ENCODE measurements at places on chromosomes 7 and 10. TPM values are rescaled to one million over a fixed set of nuclear protein-coding genes. Genes with fewer than 3 reads are reported as not detected.

DNA sequence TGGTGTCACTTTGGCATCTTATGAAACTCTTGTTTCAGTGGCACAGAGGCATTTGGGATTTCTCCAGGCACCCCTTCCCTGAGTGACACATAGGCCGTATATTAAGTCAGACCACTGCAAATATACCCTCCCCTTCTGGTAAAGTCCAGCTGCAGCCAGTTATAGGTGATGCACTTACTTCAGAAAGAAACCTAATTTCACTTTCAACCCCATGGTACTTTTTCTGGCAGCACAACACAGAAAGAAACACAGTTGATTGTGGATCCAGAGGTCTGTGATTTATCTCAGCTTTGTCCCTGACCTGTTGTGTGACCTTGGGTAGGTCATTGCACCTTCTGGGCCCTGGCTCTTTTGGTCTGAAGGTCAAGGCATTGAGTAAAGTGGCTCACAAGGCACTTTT lies 173.2 kb downstream of the BUB3 start:
- no peaks in the 10 kb centered on the region for H3K27me3 ChIP-seq
- DNase-seq, result no peak
- no peak overlapping the region for H3K27ac ChIP-seq
- H3K4me1 ChIP-seq, result no peaks in the 10 kb centered on the region
- H3K36me3 ChIP-seq, result no peaks in the 10 kb centered on the region
- no peak overlapping the region for H3K4me3 ChIP-seq

- no peaks in the 10 kb centered on the region for H3K27me3 ChIP-seq
- DNase-seq, result no peak
- no peaks in the 10 kb centered on the region for H3K4me1 ChIP-seq
- H3K36me3 ChIP-seq, result no peaks in the 10 kb centered on the region
- H3K4me3 ChIP-seq, result no peak overlapping the region
- H3K27ac ChIP-seq, result peak overlapping the region; percentile 22
Observed at GRCh38 chr7:46291601-46292150, 370.6 kb upstream of the IGFBP3 start.

The KAZALD1 gene
- total RNA-seq, result 12.4 TPM

DNA sequence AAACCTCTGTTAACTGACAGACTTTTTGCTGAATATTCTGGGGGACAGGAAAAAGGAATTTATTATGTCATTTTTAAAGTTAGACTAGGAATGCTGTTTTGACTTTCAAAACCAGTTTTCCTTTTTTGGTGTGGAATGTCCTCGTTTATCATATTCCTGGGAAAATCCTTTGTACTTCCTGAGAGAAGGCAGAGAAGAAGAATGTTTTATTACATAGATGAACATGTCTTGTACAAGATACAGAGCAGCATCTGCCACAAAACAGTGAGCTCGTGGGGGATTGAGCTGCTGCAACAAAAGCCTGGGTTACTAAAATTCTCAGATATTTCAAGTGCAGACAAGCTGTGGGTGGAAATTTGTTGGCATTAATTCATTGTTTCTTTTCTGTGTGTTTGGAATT lies 20.2 kb downstream of the MCU start:
- DNase-seq, result no peak
- H3K27ac ChIP-seq, result peak overlapping the region; percentile 76
- H3K4me3 ChIP-seq, result no peak overlapping the region
- no peaks in the 10 kb centered on the region for H3K27me3 ChIP-seq

The PTPRZ1 gene
- 2.2 TPM for total RNA-seq

DNA sequence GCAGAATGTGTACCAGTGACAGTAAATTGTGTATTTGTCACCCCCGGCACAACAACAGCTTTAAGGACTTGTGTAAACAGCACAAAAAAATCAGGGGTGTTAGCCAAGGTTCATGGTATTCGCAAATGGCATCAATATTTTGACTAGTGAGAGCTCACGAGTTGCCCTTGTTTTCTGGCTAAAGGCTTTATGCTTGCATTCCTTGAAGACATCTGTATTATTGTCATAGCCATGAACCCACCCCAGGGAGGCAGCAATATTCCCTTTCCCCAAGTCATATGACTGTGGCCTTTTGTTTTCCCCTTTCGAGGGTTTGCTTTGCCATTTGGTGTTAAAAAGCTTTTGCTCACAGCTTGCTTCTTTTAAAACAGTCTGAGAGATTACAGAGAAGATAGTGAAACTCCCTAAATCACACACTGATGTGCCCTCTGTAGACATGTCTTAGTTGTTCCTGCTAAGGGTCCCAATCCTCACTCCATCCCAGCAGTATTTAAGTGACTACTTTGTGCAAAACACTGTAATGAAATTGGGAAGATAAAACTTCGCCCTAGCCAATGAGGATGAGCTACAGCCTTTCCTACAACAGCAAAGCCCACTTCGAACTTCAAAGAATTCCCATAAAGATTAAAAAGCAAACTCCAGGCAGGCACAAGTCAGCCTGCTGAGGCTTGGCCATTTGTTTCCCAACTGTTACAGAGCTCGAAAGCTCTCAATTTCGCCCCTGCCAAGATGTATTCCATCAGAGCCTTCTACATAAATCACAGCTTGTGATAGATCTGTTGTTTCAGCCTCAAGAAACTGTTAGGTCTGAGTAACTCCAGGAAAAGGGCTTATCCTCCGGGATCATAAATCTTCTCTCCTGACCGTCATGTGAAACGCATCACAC lies 172.3 kb downstream of the ADAM12 start:
- no peak overlapping the region for H3K27ac ChIP-seq
- H3K36me3 ChIP-seq, result no peaks in the 10 kb centered on the region
- H3K4me1 ChIP-seq, result no peaks in the 10 kb centered on the region
- no peak overlapping the region for H3K4me3 ChIP-seq

DNA sequence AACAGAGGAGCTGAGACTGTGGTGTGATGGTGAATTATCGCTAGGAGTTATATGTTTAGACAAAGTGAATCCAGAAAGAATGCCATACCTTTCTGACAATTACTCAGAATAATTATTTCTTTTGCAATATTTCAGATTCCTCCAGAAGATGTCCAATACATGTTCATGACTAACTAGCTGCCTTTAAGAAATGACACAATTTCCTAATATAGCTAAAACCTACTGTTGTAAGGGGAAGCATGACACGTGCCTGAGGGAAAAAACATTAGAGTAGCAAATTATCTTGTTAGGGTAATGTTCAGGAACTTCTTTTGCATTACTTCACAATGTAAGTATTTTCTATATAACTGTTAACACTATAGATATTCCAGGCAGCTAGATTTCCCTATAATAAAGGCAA lies 150.3 kb downstream of the COL28A1 start:
- no peak for DNase-seq
- no peaks in the 10 kb centered on the region for H3K27me3 ChIP-seq
- no peak overlapping the region for H3K27ac ChIP-seq
- no peaks in the 10 kb centered on the region for H3K36me3 ChIP-seq
